Stimulated activated CD8-positive, alpha-beta memory T cell treated with anti-CD3 and anti-CD28 coated beads, Interleukin-15, amount 100 ng/mL, for 4 hours (primary cell): ENCODE measurements at places on chromosomes 11 and 22.

DNA sequence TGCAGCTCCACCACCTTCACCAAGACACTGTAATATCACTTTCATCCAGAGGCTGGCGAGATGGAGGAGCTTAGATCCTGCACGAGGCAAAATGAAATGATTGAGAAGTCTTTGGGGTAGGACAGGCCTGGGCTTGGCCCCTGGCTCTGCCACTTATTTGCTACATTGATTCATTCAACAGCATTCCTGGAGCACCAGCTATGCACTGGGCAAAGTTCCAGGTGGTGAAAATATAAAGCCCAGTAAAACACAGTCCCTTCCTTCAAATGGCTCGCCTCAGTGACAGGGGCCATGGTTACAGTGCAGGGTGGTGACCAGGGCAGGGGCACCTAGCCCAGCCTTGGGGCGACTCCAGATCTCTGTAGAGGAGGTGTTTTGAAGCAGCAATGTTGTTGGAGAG, 19.7 kb downstream of the ALX4 start:
- DNase-seq = no peak

DNA sequence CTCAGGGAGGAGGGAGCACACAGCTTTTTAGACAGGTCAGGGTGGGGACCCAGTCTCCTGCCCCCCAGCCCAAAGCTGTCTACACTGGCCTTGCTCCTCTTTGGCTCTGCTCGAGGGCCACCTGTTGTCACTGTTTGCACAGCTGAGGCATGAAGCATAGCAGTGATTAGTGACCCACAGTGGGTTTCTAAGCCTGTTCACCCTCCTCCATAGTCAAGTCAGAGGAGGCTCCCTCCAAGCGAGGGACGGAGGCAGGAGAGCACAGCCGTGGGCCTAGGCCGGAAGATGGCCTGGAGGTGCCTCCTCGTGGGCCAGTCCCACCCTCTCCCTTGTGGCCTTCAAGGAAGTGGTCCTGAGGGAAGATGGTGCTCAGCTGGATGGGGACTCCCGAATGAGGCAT, 241.1 kb downstream of the GRIK4 start:
- no peak for DNase-seq

- no peak for DNase-seq
Measured at GRCh38 chr22:27028093-27028492, 370.7 kb downstream of the MIAT start.

GRCh38 chr22:25146307-25146706, 53.4 kb upstream of the CRYBB3 start:
- no peak for DNase-seq

GRCh38 chr11:87320123-87320522, 282.4 kb downstream of the TMEM135 start:
- DNase-seq = no peak

DNA sequence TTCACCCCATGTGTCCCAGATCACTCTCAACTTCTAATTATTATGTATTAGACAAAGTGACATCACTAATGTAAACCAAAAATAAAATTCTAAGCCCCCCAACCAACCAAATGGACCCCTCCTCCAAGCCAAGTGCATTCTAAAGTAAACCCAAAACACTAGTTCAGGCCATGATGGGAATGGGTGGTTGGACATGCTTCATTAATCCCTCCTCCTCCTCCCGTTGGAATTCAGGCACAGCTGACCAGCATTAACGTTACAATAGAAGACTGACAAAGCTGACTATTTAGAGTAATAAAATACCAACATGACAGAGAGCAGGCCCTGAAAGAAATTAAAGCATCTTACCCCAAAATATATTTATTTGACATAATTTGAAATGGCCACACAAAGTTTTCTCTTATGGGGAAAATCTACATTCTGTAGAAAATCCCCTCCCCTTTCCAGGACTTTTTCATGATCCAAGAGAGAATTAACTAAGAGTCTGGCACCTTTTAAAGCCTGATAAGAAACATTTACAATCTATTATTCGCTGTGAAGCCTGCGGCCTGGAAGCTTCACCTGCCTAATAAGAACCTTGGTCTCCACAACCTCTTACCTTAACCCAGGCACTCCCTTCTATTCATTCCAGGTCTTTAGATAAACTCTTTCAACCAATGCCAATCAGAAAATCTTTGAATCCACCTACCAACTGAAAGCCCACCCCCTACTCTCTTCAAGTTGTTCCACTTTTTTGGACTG, 948.5 kb upstream of the CCDC90B start:
- no peak for DNase-seq

- no peak for DNase-seq
Measured at GRCh38 chr22:38850941-38851849, 7.4 kb upstream of the NPTXR start.

DNA sequence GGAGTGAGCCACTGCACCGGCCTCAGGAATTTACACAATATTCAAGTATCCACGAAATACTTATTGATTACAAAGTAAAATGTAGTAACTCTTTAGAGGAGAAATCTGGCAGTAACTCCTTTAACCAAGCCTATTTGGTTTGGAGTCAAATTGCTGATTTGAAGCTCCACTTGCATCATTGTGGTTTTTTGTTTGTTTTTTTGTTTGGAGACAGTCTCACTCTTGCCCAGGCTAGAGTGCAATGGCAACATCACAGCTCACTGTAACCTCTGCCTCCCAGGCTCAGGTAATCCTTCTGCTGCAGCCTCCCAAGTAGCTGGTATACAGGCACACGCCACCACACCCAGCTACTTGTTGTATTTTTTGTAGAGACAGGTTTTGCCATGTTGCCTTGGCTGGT, 6.4 kb upstream of the QSER1 start:
- DNase-seq = no peak

GRCh38 chr11:71252269-71252769, at the start of gene SHANK2:
SHANK2 (minus strand) TSS chr11:71252577; CDS start chr11:71147326, 105,251 bp downstream.
- no peak for DNase-seq

DNA sequence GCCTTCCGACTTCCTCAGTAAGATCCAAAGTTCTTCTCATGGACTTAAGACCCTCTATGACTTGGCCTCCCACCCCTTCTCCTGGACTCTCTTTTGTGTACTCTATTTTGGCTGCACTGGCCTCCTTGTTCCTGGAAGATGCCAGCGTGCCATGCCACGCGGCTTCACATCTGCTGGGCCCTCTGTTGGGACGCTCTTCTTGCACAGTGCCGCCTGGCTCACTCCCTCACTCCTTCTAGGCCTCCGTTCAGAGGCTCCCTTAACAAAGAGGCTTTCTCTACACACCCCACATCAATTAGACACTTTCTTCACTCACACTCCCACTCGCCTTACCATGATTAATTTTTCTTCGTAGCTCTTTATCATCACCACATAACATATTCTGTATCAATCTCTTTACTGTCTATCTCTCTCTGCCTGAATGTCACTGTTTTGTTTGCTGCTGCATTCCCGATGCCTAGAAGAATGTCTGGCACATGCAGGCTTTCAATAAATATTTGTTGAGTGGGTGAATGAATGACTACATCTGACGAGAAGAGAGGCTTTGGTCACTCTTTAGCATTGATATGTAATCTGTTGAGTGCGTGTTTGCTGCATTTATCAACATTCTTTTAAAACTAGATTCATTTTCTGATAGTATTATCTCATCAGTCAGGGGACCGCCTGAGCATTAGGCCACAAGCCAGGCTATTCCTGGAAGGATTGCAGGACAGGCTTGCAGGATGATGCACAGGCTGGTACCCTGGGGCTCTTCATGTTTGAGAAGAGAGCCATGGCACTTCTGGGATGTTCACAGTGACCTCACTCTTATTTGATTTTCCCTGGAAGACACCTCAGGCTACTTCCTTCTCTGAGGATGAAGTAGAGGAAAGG, 60.6 kb upstream of the AMPD3 start:
- DNase-seq = no peak

DNA sequence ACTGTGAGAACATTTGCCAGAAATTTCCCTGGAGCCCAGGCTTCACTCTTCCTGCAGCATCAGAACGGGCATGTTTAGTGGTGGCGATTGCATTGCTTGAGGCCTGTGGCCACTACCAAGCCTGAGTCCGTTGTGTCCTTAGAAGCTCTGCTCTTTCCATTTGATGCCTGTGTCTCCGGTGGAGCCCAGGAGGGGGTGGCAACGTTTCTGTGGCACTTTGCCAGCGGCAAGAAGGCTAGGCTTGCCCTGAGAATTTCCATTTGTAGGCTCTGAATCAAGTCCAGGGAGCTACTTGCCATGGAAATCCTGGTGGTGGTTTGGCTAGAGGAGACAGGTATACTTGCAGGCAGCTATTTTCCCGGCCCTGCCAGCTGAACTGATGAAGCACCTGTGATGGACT, 47.1 kb downstream of the ADAMTS8 start:
- no peak for DNase-seq

DNA sequence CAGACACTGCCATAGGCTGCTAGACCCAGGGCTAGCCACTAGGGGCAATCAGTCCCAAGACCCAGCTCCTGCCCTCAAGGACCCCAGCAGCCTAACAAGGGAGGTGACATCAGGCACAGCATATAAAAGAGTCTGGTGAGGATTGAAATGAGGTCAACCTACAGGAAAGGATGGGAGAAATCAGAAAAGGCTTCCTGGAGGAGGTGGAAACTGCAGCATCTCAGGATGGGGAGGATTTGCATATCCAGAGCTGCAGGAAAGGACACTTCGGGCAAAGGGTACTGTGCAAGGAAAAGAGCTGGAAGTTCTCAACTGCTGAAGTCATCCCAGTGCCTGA, 2.9 kb upstream of the ARFGAP2 start:
- DNase-seq = no peak

DNA sequence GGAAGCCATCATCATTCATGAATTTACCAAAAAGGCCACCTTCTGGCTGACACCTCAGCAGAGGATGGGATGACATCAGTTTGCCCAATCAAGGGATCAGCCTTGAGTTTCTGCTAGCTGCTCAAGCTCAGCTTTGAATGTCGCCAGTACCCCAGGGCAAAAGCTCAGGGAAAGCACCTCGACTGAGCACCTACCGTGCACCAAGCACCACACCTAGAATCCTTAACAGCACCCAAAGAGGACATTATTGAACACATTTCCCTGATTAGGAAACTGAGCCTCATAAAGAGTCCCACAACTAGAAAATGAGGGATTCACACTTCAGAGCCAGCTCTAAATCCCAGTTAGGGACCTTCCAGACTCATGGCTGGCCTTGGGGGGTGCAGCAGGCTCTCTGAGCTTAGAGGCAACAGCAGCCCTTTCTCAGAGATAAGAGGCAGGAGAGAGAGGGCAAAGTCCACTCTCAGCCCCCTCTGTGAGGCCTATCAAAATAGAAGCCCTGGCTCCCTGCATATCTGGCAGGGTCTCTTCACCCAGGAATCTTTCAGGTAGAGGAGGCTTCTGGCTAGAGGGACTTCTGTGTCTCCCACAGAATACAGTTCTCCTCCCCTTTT, 13.4 kb upstream of the DAGLA start:
- DNase-seq = no peak

- no peak for DNase-seq
Measured at GRCh38 chr22:20868025-20868962, 9.5 kb downstream of the SNAP29 start.

- DNase-seq = no peak
Measured at GRCh38 chr11:11382858-11383532, 29.9 kb upstream of the CSNK2A3 start.

DNA sequence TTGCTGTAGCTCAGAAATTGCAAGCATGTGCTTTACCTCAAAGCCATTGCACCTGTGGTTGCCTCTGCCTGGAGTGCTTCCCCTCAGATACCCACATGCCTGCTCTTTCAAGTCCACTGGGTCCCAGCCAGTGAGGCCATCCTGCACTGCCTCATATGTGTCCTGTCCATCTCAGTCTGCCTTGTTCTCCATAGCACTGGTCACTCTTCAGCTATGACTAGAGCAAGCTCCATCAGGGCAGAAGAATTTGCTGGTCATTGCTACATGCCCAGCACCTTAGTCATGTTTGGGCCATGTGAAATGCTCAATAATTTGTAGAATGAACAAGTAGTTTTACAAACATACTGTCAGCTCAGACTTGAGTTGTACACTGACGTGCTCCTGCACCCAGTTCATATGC, 64.4 kb upstream of the HORMAD2 start:
- no peak for DNase-seq

DNA sequence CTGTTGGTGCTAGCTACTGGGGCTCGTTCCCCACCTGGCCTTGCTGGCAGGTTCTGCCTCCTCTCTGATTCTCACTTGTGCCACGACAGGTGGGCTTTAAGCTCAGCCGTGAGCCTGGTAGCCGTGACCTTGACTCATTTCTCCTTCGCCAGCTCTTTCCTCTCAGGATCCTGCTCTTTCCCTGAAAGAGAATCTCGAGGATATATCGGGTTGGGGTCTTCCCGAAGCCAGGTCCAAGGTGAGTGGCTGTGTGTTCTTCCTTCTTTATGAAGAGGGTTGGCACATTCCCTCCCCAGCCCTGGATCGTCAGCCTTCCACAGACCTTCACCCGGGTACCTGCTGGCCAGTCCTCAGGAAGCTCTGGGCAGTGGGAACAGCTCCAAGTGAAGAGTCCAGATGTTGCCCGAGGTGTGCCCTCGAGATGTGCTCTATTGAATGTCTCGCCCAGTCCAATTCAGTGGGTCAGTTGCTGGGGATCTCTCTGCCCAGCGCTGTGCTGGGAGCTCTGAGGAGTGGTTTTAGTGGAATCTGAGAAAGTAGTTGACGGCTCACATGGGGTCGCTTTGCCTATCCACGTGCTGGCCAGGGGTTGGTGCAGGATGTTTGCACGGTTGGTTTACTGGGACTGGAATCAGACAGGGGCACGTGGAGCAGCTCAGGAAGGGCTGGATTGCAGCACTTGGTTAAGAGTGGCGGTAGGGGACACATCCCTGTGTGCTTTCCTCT, 1.4 kb downstream of the ZNF74 start:
- no peak for DNase-seq

DNA sequence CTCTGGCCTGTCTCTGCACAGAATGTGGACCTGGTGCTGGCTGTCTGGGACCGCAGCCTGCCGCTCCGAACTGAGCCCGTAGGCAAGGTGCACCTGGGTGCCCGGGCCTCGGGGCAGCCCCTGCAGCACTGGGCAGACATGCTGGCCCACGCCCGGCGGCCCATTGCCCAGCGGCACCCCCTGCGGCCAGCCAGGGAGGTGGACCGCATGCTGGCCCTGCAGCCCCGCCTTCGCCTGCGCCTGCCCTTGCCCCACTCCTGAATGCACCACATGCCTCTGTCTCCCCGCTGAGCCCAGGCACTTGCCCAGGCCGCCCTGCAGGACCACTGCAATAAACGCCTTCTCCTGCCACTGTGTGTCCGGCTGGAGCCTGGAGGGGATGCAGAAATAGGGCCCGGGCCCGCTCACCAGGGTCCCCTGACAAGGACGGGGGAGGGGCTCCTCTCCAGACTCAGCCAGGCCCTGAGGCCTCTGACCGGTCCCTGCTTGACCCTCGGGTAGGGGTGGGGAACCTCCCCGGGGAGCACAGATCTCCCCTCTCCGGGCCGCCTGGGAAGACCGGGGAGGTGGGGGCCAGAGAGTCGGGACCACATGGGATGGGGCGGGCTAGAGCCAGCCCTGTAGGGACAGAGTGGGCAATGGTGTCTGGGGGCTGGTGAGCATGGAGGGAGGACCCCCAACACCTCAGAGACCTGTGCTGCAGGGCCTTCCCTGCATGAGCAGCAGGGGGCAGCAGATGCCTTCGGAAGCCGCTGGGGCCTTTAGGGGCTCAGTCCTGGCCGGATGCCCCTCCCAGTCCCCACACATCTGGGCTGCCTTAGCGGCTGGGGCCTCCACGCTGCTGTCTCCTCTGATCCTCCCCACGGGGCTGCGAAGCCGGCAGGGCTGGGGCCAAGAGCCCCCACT, 1.4 kb upstream of the TNNI2 start:
- DNase-seq = peak; percentile 58
